Effector CD4-positive, alpha-beta T cell (primary cell): ENCODE measurements at places on chromosomes 5 and 9.
A peak's percentile ranks its signal among the peaks of the same experiment; 100 is the strongest.

- DNase-seq, result no peak
Observed at GRCh38 chr9:73204936-73205335, 53.3 kb downstream of the ANXA1 start.

- peak; percentile 57 for DNase-seq
Observed at GRCh38 chr5:132746954-132747615, at the start of gene CCNI2. Gene CCNI2, plus strand, starts transcription at chr5:132747426. Its CDS starts 70 bp downstream, at chr5:132747496.

DNA sequence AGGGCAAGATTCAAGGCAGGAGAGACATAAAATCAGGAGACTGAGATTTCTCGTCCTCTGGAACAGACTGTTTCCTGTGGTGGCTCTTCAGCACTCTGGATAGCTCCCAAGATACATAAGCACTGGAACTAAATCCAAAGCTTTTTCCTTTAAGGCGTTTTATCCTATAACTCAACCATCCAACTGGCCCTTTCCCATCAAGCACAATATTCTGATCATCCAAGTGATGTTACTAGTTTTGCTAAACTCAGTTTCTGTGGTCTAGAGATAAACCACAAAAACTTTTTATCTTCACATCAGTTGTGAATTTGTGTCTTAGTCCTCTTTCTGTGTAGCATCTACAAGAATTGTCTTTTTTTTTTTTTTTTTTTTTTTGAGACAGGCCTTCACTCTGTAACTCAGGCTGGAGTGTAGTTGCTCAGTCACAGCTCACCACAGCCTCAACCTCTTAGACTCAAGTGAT lies 299.4 kb downstream of the COX7C start:
- no peak for DNase-seq

DNA sequence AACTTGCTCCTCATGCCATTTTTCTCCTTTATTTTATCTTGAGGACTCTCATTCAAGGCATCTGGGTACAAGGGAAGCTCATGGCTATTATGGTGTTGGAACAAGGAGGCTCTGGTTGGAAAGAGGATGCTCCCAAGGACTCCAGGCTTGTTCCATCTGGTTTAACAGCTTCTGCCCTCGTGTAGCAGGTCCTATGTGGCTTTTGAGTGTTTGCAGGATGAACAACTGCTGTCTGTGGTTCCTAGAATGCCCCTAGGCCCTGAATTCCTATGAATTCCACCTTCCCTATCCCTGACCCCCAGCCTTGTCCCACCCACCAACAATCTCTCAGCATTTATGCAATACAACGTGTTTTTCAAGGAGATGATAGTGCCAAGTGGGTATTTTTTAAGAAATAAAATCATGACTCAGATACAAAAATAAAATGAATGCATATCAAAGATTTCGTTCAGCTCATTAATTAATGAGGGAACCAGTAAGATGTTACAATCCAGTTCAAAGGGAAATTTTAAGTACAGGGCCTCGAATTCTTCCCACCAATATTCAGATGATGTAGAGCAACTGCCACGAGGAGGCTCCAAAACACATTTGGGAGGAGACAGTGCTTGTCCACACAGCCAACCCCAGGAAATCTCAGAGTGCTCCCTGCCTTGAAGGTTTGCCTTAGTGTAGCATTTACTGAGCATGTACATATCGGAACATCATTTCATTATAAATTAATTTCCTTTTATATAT lies 182.0 kb downstream of the MUSK start:
- no peak for DNase-seq

DNA sequence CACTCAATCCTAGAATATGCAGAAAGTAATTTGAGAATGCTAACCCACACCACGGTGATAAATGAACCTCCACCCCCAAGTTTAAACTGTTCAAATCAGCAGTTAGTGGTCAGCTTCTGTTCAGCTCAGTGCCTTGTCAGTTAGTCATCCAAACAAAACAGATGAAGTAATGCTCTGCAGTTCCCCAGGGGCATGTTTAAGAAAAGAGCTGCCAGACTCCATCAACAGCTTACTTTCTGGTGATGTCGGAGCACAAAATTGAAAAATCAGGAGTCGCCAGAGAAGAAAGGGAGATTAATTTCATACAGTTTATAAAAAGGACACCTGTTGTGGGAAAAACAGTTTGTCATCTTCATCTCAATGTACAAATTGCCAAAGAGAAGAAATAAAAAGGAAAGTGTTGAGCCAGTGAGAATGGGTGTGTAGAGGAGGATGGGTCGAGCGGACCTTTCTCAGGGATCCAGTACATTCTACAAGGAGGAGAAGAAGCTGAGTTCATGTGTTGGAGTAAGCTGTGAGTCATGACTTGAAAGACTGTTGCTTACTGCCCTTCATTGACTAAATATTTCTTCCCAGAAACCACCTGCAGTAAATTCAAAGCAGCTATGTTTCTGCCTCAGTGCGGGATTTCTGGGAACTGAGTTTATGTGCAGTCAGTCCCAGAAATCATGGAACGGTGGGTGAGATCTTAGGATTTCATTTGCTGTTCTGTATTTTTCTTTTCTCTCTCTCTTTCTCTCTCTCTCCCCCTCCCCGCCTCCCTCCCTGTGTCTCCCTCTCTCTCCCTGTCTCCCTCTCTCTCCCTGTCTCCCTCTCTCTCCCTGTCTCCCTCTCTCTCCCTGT lies 13.7 kb downstream of the TRIO start:
- DNase-seq, result no peak

DNA sequence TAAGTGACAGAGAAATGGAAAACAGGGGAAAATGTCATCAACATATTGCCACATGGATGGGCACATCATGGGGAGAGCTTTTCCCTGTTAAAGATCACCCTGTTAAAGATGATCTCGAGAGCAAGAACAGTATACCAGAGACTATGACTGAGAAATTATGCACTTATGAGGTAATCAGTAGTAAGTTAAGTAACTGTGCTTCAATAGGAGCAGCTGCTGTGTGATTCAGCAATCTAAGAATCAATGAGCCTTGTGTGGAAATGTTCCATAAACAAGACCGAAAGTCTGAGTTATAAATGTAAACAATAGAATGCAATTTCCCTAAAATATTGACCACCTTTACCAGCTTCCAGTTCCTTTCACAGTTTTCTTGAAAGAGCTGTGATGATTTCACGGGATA lies 582.3 kb downstream of the CAAP1 start:
- no peak for DNase-seq

DNA sequence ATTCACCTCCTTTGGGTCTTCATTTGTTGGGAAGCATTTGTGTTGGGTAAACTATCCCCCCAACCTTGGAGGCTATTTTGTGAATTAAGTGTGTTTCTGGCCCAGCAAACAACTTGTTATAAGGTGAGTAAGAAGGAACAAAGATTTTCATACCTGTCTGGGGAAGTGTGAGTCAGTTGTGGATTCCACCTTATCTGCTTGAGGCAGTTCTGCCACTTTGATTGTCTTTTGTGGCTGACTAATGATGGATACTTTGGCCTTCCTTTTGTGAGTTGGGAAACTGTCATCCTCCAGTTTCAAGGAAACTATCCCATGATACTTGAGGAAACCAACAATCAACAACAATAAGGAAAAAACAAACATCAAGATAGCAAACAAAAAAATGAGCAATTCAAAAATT lies 24.6 kb upstream of the CER1 start:
- no peak for DNase-seq

DNA sequence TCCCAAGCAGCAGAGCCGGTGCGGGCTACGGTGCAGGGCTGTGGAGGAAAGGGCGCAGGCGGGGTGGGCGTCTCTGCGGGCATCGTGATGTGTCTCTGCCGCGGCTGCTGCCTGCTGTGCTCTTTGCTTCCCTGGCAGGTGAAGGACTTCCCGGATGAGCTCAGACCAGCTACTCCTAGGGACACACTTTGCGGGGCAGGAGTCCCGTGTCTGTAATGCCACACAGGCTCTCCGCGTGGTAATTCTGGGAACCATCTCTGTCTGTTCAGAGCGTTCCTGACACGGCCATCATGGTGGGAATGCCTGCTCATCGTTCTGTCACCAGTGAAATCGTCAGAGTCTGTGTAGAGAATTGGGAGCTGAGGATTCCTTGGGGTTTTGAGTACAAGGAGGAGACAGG lies 235.5 kb downstream of the FANCC start:
- no peak for DNase-seq

DNA sequence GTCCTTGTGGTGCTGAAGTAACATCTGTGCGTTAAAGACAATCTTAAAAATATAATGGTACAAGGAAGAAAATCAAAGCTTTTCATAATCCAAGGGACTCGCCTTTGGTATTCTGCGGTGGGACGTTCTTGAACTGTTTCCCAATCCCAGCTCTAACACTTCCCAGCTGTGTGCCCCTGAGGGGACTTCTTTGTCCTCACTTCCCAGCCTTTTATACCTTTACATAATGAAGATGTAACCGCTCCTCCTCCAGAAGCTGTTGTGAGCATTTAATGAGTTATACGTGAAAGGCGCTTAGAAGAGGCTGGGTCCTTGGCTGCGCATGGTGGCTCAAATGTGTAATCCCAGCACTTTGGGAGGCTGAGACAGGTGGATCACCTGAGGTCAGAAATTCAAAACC lies 16.9 kb downstream of the STK10 start:
- DNase-seq, result no peak

DNA sequence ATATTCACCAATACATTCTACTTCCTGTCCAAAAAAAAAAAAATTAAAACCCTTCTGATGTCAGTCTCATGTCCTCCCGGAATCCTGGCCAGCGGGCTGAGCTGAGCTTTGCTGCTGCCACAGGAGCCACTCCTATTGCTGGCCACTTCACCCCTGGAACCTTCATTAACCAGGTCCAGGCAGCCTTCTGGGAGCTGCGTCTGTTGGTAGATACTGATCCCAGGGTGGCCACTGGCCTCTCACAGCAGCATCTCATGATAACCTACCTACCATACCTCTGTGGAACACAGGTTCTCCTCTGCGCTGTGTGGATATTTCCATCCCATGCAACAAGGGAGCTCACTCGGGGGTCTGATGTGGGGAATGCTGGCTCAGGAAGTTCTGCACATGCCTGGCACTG lies 21.0 kb upstream of the NPM1 start:
- DNase-seq, result no peak

- DNase-seq, result no peak
Observed at GRCh38 chr9:113350107-113350661, 843 bp downstream of the BSPRY start.

DNA sequence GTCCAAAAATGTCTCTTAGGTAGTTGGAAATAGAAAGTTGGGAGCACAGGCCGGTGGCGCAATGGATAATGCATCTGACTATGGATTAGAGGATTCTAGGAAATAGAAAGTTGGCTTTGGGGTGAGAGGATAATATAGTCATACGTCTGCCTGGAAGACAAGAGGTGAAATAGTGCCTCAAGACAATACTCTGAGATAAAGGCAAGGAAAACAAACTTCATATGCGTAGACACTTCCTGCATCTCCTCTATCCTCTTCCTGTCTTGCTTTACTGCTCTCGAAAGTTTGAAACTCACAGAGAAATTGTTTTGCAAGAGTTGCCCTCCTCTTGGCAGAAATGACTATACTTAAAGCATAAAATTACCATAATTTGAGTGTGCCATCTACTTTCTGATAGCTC lies 153.2 kb upstream of the FBXL7 start:
- DNase-seq, result no peak

DNA sequence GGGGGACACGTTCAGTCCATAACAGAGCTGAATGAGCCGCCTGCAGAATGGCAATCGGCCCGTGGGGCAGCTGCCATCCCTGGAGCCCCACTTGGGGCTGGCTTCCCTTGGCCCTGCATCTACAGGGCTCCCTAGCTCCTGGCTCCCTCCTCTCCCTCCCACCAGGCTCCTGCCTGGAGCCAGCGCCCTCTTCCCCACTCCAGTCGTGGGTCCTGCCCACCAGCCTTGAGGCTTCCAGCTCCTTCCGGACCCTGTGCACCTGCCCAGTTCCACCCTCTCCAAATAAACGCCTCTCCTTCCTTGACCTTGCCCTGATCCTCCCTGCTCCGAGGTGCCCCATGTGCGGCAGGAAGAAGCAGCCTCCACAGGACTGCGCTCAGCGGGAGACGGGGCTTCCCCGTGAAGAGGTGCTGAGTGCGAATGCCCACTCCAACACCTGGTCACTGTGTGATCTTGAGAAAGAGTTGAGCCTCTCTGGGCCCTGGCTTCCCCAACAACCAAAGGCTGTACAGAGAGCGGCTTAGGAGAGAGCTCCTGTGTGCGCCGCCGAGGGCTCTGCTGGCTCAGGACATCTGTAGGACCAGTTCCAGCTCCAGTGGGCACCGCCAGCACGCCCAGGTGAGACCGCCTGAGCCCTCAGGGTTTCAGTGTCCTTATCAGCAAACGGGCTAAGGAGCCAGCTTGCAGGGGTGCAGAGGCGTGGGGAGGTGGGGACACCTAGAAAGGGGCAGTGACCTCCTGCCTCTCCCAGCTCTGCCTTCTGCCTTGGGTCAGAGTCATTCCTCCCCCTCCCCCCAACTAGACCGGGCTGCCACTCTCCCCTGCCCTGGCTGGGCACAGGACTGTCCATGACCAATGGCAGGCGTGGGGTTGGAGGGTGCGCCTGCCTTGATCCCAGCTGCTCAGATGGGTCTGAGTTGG lies 12.1 kb downstream of the C9orf50 start:
- no peak for DNase-seq

- no peak for DNase-seq
Observed at GRCh38 chr5:171849585-171850323, 64.1 kb downstream of the SMIM23 start.

GRCh38 chr9:35258660-35259474 lies 97.1 kb downstream of the UNC13B start:
- DNase-seq, result peak; percentile 15

DNA sequence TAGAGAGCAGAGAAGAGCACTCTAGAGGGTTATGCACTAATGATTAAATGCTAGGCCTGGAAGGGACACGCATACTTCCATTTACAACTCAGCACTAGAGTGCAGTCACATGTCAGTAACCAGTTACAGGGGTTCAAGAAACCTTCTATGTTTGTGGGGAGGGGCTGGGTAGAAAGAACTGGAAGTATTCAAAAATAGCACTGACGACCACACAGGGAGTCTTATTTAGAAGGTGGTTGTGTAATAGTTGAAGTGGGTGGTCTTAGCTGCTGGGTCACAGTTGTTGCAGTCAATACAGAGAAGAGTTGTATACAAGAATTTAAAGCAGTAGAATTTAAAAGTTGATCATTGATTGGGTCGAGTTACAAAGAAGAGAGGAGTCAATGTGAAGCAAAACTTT lies 15.4 kb downstream of the AOPEP start:
- DNase-seq, result no peak

- DNase-seq, result no peak
Observed at GRCh38 chr9:7259544-7260241, 501.9 kb downstream of the KDM4C start.

DNA sequence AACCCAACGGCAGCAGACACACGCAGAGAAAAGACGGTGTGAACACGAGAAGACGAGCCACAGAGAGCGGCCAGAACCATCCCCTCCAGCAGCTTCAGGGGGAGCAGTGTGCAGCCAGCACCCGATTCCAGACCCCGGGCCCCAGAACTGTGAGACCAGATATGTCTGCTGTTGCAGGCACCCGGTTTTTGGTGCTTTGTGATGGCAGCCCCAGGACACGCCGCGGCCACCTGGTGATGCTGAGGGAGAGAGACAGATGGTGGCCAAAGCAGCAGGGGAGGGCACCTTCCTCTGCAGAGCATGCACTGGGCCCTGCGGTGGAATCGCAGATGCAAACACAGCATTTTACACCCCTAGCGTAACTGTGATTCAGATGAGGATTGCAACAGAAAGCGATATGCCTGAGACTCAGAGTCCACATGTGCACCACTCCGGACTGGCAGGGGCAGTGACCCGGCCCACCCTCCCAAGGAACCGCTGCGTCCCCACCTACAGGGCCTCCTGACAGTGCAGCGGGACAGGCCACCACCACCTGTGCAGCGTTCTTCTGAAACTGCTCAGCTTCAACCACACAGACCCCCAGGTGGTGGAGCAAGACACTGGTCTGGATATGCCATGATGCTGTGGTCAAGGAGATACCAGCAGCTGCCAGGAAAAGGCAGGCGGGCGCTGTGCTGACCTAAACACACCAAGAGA lies 24.0 kb downstream of the ZDHHC11B start:
- DNase-seq, result no peak
